Stimulated activated CD8-positive, alpha-beta memory T cell treated with anti-CD3 and anti-CD28 coated beads, Interleukin-7, amount 100 ng/mL, for 1 hour (primary cell): ENCODE measurements at places on chromosomes 4 and X.

- no peak for DNase-seq
These were observed 119.7 kb downstream of the TEX13C start for GRCh38 chrX:125439194-125439849.

DNA sequence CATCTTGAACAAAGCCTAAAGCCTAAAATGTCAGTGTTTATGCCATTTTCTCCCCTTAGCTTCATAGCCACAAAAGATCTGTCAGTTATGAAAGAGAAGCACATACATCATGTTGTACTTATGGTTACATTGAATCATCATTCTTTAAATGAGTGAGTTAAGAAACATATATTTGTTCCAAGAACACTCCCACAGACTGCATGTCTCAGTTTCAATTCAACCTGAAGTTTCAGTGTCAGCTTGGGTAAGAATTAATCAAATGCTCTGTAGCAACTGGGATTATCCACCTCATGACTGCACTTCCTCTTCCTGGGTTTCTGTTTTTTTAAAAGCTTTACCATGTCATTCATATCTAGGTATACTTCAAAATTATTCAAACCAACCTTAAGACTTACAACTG lies 3.9 kb upstream of the TMPRSS11B start:
- no peak for DNase-seq

- no peak for DNase-seq
These were observed 67.3 kb downstream of the FBXO8 start for GRCh38 chr4:174215961-174216680.

- DNase-seq: no peak
These were observed 44.0 kb downstream of the SERTM2 start for GRCh38 chrX:111555406-111555958.

GRCh38 chr4:97923096-97923495 lies 220.2 kb downstream of the STPG2 start:
- no peak for DNase-seq
